NT2/D1 (cell line): ENCODE measurements at places on chromosomes 16 and 17.

- DNase-seq, result no peak
Measured at GRCh38 chr17:18300725-18301480, 13.9 kb downstream of the TOP3A start.

GRCh38 chr17:66233023-66233753 is 4.0 kb upstream of the APOH start:
- no peak for DNase-seq

DNA sequence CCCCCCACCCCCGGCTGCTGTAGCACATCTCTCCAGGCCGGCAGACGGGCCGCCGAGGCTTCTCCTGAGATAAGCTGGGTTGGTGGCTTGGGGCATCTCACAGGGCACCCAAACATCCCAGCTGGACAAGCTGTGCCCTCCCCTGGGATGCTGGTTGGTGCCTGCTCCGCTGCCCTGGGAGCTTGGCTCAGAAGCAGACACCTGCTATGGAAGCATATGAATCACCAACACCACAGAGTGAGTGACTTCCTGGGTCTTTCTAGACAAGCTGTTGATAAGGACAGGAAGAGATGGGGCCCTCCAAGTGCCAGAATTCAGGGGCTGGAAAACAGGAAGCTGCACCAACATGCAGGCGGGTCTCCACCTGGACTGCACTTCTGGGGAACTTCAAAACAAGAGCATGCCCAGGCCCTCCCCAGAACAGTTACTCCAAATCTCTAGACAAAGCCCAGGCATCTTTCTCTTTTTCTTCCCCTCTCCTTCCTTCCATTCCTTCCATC is 13.7 kb downstream of the C16orf95 start:
- DNase-seq, result no peak

- peak; percentile 88 for DNase-seq
Measured at GRCh38 chr17:82351713-82352488, 7.1 kb upstream of the TEX19 start.

DNA sequence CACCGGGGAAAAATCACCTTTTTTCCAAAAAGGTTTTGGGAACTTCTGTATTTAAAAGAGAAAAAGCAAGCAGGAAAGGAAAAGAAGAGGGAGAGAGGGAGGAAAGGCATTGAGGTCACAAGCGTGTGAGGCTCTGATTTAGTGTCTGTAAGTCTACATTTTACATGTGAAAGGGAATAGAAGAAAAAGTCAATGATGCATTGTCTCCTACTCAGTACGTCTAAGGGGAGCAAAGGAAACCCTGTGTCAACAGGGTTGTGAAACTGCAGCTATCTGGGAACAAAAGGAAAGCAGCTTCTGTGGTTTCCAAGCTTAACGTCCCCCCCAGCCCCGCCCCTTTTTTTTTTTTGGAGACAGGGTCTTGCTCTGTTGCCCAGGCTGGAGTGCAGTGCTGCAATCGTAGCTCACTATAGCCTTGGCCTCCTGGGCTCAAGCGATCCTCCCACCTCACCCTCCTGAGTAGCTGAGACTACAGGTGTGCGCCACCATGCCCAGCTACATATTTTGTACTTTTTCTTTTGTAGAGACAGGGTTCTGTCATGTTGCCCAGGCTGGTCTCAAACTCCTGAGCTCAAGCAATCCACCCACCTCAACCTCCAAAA is 1.8 kb upstream of the CDC42EP4 start:
- DNase-seq, result peak; percentile 44

GRCh38 chr16:2388875-2389433 is 40.3 kb upstream of the CCNF start:
- no peak for DNase-seq

GRCh38 chr16:30637944-30638343 is 12.8 kb upstream of the PRR14 start:
- no peak for DNase-seq

DNA sequence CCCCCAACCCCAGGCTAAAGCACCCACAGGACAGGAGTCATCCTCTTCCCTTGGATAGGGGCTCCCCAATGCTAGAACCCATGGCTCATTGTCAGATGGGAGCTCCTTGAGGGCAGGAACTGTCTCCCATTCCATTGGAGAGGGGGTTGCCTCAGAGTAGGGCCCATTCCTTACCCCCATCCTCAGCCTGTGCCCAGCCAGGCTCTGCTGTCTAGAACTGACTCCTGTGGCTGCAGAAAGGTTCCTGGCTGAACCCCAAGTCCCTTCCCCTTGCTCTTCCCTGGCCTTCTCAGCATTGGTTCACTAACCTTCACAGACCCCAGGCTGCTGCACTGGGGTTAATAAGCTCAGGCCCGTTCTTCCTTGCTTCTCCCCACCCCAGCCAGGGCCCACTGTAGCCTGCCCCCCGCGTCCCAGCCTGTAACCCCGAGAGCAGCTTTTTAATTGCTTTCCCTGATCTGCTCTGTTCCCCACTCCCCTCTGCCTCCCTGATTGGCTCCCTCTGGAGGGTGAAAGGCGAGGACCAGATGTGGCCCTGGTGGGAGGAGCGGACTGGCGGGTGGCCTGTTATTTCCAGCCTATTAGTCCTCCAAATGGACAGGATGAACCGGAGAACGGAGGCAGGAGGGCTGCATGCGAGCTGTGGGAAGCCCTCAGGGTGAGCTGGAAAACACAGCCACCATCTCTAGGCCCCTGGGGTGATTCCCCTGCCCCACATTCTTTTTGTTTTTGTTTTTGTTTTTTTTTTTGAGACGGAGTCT is 6.0 kb upstream of the GFAP start:
- DNase-seq, result no peak

- no peak for DNase-seq
Measured at GRCh38 chr16:69514356-69514755, 51.4 kb upstream of the NFAT5 start.

DNA sequence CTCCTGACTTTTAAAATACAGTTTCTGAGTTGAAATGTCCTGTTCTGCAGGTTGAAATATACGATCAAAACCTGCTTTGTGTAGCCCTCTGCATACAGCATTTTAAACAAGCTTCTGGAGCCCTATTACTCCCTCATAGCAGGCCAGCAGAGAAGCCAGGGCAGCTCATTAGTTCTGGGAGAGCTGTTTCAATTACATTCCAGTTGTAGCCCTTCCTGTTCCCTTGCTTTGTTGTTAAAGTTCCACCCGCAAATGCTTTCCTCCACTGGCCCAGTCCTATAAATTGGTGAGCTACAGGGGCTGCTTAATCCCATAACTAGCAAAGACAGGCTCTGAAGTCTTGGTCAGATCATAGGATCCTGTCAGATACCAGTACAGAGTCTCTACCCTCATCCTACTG is 162.5 kb downstream of the SLC39A11 start:
- no peak for DNase-seq

- no peak for DNase-seq
Measured at GRCh38 chr17:41689497-41690299, 1.0 kb downstream of the EIF1 start.

DNA sequence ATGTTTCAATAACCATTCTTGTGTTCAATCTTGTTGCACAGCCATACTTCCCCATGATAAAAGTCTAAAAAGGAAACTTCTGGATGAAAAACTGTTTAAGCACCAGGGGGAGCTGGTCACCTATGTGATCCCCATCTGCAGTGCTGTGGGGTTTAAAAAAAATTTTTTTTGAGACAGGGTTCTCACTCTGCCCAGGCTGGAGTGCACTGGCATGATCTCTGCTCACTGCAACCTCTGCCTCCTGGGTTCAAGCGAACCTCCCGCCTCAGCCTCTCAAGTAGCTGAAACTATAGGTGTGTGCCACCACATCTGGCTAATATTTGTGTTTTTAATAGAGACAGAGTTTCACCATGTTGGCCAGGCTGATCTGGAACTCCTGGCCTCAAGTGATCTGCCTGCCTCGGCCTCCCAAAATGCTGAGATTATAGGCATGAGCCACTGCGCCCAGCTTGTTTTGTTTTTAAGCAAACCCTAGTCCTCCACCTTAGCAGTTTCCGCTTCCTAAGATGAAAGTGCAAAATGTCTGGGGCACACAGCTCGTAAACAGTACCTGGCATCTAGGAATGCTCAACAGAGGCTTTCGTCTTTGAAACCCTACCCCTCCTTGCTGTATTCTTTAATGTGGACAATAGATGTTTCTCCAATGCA is 25.4 kb downstream of the DNAJA2 start:
- peak; percentile 20 for DNase-seq

- DNase-seq, result no peak
Measured at GRCh38 chr17:41284043-41284442, 8.5 kb downstream of the KRTAP9-7 start.

DNA sequence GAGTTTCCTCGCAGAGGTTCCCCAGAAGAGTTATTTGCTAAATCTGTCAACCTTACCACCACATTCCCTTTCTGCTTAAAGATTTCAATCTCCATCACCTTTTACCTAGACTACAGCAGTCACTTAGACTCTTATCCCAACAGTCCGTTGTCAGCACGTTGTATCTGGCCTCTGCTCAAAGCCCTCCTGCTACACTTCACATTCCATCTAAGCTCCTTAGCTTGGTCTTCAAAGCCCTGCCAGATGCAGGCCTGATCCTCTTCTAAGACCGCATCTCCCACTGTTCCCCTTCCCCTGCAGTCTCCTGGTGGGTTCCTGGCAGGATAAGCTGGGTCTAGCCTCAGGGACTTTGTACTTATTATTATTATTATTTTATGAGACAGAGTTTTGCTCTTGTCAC is 10.3 kb upstream of the SRCAP start:
- DNase-seq, result no peak

GRCh38 chr17:36089888-36090836 is at the start of gene CCL3:
TSS of gene CCL3 (minus strand) at chr17:36090143. CDS start at chr17:36090058, 85 bp downstream.
- DNase-seq, result no peak

GRCh38 chr17:39098588-39098987 is 52.8 kb downstream of the PLXDC1 start:
- no peak for DNase-seq

- no peak for DNase-seq
Measured at GRCh38 chr17:38428643-38429371, 543 bp downstream of the ARHGAP23 start.

DNA sequence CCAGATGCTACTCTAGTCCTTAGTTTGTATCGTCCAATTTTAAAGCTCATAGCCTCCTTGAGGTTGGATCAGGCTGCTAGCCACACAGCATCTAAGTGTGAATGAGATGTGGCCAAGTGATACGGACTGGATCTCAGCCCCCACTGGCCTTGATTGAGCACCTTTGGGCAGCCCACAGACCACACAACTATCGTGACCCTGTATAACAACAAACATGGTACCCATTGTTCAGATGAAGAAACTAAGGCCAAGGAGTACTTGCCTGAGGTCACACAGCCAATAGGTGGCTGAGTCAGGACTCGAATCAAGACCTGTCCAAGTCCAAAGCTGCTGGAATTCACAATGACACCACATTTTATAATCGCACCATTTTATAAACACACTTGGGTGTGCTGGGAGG is 73.0 kb upstream of the IRX3 start:
- no peak for DNase-seq

DNA sequence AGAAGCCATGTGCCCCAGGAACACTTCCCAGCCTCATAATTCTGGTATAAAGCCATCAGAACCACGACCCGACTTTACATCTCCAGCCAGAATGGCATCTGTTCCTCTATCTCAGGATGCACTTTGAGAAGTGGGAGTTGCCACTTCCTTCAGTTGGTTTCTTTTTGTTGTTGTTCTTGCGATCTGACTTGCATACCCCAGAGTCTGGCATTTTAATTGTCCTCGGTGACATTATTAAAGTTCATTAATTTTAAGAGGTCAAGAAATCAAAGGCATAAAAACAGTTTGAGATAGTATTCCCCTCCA is 13.5 kb downstream of the MARCHF10 start:
- DNase-seq, result no peak

GRCh38 chr16:30030841-30031413 is at the start of gene TLCD3B:
TSS of gene TLCD3B (minus strand) at chr16:30031271. CDS start at chr16:30030527, 744 bp downstream.
- no peak for DNase-seq

- DNase-seq, result no peak
Measured at GRCh38 chr17:38693700-38694329, 11.3 kb upstream of the MLLT6 start.

- DNase-seq, result no peak
Measured at GRCh38 chr17:4594931-4595684, 10.8 kb downstream of the SMTNL2 start.

DNA sequence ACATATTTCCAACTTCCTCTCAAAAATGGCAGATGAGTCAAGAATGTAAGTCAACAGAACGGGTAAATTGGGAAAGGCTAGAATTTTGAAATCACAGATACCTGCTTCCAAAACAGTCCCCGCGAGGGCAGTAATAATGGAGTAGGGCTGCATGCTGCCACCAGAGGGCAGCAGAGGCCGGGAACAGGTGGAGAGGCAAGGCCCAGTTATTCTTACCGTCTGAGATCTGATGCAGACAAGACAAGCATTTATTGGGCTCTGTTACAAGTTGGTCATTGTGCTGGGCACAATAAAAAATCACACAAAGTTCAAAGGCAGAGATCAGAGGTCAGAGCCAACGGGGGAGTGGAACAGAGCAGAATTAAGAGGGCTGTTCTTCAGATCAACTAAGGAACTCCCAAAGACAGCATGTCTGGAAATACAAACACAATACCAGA is 8.8 kb upstream of the MLKL start:
- peak; percentile 80 for DNase-seq

- DNase-seq, result no peak
Measured at GRCh38 chr17:17839791-17840707, 3.3 kb upstream of the SREBF1 start.

GRCh38 chr16:85554114-85554888 is 58.8 kb upstream of the GSE1 start:
- DNase-seq, result no peak
